ENCODE measurements at places on chromosomes 2 and 18.

GRCh38 chr2:10003206-10004125 lies 39.9 kb upstream of the KLF11 start:
- DNase-seq, result no peak

DNA sequence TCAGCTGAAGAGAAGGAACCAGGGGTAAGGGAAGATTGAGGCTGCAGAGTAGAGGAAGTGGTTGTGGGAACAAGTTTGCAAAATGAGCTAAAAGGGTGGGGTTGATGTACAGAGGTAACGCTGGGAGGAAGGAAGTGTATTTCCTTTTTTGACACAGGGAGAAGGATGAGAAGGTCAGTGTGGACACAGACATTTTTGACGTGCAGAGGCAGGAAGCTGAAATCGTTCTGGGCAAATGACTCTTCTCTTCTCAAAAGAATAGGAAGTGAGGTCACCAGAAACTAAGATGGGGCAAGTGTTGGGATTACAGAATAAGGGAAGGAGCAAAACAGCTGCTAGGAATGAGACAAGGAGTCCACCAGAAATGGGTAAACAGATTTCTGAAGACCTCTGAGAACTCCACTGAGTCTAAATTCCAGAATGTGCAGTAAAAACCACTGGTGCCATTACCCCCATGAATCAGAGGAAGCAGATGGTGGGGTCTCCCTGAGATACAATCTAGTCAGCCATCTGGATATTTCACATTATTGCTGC lies 20.0 kb upstream of the RNF149 start:
- no peak for DNase-seq

DNA sequence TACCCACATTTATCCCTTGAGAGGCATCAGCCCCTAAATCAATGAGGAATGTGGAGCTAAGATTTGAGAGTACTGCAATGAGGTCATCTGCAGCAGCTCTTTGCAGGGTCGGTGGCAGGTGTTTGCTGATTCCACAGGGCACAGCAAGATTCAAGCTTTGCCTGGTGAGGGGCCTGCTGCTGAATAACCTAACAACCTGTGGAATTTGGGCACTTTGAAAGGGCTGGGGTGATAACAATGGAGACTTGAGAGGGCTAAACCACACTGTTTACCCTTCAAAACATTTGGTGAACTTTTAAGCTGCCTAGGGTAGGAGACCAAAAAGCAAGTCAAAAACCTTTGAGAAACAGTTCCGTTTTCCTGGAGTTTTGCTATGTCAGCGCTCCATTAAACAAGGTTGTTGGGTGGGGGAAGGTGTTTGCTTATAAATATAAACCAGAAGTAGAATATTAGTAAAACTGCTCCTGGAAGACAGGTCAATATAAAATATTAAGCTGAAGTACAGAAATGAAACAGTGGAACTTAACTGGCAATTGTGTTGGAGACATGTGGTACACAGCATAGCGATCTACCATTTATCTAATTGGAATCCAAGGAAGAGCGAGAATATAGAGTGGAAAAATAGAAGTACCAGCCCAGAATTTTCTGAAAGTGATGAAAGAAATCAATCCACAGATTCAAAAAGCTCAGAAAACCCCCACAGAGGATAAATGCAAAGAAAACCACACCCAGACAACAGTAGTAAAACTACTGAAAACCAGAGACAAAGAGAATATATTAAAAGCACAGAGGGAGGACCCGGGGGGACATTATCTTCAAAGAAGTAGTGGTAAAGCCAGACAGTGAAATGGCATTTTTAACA lies 15.7 kb downstream of the COPS8 start:
- no peak for DNase-seq

DNA sequence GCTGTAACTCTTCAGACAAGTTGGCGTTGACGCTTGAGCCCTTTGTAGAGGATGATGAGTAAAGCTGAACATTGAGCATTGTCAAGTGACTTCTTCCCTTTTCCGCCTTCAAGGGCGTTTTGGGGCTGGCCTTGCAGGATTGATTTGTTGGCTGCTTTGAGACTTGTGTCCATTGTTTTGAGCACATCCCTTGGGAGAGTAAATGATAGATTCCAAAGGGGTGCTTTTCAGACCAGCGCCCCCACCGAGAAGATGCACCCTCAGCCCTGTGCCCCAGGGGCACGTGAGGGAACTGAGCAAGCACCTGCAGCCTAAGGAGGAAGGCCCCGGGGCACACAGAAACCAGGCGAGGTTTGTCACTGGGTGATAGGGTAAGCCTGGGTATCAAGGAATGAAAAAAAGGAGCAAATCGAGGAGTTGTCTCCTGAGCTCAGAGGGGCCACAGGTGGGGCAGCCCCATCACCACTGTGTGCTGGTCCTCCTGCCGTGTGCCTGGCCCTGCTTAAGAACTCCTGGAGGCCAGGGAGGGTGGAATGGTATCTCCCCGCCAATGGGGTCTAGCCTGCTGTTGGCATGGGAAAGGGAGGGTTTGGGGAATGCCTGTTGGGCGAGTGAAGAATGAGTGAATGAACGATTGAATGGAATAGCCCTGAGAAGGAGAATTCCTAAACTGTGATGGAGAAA lies 64.0 kb downstream of the RAB31 start:
- DNase-seq, result no peak

DNA sequence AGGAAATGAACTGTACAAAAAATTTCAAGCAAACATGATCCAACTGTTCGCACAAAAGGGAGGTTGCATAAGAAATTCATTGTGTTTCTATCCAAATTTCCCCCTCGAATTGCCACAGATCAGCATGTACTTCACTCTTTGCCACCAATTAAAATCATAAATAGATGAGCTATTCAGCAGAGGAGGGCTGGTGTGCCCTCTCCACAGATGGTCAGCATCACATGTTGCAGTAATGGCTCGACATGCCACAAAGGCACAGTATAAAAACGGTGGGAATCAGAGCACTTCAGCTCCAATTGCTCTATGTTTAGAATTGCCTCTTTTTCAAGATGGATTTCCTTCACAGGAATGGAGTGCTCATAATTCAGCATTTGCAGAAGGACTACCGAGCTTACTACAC lies at the start of gene G6PC2:
G6PC2 (plus strand) TSS at position 289 of the 400 bp plus-strand sequence; CDS start at position 330, 41 bp downstream.
- no peak for DNase-seq

DNA sequence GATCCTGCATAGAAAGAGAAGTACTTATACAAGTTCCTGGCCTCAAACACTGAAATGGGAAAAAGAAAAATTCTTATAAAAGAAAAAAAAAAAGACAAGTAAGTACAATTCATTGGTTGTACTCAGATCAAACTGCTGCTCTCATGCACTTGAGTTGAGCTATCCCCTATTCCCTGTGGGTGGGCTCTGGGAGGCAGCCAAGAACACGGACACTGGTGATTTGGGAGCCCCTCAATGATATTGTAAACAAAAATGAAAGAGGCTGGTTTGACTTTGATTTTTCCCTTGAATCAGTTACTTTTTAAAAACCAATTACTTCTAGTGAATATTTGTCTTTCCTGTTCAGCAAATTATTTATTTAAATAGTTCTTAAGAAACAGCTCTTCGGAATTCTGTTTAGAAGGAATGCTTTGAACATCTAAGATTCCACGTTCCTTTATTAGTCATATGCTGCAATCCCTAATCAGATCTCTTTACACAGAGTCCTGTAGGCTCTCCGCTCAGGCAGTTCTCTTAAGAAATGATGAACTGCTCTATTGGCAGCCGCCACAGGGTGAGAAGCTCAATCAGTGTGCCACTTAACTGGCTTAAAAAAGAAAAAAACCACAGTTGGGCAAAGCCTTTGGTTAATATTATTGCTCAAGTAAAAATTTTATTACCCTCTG lies 225.1 kb downstream of the TMEM182 start:
- DNase-seq, result no peak

- DNase-seq, result no peak
Observed at GRCh38 chr2:44983836-44984604, 25.2 kb downstream of the SIX2 start.

DNA sequence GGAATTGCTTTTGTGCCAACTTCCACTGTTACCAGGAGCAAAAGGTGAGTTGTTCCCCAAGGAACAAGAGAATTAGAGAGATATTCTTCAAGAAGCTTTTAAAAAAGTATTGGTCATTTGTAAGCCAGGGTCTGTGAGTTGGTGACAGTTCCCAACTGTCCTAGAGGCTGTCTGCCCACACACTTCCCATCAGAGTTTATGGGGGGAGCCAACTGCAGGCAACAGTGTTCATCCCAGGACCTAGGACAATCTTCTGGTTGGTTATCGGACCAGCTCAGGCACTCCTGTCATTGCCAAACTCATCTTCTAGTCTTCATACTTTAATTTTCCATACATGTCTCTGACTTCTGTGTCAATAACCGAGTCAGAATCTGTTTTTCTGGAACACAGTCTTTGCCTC lies 47.5 kb upstream of the SLC8A1 start:
- DNase-seq, result no peak

GRCh38 chr2:136527560-136527959 lies 237.8 kb upstream of the THSD7B start:
- no peak for DNase-seq

- no peak for DNase-seq
Observed at GRCh38 chr2:197993830-197994229, 189.4 kb downstream of the PLCL1 start.

- DNase-seq, result no peak
Observed at GRCh38 chr2:203873461-203873860, 5.9 kb downstream of the CTLA4 start.

GRCh38 chr2:20766213-20766612 lies 56.7 kb downstream of the LDAH start:
- DNase-seq, result no peak

DNA sequence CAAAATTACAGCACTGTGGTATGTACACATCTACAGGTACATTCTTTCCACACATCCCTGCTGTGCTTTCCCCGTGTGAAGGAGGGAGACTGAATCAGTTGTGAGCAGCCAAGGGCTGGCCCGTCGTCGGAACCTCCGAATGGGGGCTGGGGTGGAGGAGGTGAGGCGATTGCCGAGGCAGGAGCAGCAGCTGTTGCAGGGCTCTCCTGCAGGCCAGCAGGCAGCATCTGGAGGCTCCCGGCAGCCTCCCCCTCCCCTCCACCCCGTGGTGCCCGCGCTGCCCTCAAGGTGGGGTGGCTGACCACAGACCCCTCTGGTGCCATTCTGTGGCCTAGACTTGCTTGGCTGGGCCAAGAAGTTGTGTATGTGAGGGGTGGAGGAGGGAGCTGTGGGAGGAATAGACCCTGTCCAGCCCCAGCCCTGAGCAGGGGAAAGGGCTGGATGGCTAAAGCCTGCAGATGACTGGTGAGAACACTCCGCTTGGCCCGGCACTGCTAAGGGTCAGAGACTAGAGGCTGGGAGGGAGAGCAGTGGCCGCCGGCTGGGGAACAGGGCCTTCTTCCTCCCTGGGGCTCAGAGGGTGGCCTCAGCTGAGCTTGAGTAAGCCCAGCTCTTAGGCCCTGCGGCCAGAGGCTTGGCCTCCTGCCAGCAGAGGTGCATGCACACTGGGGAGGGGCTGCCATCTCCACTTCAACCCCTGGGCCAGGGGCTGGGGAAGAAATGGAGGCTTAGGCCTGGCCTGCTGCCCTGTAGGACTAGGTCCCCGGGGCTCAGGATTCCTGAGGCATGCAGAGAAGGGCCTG lies 7.6 kb downstream of the STAMBP start:
- no peak for DNase-seq

DNA sequence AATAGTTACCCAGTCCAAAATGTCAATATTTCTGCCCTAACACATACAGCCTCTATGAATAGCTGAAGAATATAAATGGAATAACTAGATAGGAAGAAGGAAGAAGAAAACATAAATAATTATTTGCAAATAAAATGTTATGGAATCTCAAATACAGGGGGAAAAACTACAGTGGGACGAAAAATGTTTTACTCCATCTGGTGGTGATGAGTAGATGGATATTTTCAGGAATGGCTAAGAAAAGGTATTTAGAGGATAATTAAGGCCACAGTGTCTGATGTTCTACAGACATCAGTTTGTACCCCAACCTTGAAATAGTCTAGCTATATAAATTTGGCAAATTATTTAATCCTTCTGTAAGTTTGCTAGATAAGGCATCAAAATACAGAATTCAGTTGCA lies 178.1 kb upstream of the FSHR start:
- no peak for DNase-seq

DNA sequence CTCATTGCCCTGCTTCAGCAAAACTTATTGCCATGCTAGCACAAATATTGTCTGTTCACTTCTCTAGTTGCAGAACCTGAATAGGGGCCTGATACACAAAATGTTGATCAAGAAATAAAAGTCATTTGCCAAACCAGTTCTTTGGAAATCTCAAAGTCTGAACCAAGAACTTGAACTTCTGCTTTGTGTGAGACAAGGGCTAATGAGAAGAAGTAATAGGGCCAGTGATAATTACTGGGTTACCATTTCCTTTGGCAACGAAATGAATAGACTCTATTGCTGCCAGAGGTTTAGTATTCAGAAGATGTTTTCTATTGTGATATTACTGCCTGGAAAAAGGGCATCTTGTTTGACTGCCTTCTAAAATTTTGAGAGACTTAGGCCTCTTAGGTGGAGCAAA lies 35.0 kb downstream of the TMEFF2 start:
- no peak for DNase-seq

DNA sequence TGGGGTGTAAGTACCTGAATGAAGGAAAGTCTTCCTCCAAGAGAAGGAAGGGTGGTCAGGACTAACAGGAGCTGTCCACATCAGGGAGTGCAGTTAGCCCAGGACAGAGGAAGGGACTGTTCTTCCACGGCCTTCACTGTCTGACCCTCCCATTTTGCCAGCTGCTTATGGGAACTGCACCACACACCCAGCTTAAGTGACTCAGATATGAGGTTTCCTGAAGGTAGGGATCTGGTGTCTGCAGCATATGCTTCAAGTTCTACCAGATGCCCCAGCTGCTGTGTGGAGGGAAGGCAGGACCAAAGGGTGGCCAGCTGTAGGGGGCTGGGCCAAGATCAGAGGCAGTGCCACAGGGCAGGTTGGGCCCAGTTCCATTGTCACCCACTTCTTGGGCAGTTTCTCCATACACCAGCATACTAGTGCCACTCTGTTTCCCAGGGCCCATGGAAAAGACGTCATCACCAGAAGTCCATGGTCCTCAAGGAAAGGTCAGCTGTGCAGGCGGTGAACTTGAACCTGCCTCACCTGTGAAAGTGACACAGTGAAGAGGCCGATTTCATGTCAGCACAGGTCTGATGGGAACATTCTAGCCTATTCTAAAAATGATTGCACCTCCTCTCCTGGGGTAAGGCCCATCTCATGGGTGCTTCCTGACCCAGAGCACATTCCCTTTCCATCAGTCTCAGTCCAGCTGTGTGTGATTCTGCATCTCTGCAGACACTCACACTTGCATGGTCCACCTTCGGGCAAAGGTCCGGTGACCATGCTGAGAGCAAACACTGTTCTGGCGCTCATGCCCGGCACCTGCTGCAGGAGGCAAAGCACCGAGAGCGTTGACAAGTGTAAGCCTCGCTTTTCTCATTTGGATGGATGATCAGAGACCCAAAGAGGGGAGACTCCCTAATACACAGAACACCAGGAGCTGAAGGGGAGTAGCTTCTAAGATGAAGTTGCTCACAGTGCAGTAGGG lies 68.0 kb downstream of the ACAA2 start:
- DNase-seq, result no peak

GRCh38 chr2:18630101-18630500 lies 40.7 kb upstream of the NT5C1B start:
- no peak for DNase-seq

GRCh38 chr2:4962419-4962818 lies 729.8 kb upstream of the SOX11 start:
- no peak for DNase-seq
